ENCODE measurements at places on chromosomes 1 and 21. TPM values are rescaled to one million over a fixed set of nuclear protein-coding genes. Genes with fewer than 3 reads are reported as not detected.

C1QC gene
- not detected for total RNA-seq

E2F2 gene
- total RNA-seq, result 0.38 TPM

AP4B1 gene
- total RNA-seq, result 6.1 TPM

RBP7 gene
- total RNA-seq, result 0.26 TPM

PEAR1 gene
- 1.8 TPM for total RNA-seq

SLAMF9 gene
- 16.6 TPM for total RNA-seq

ANGPTL1 gene
- not detected for total RNA-seq

LRRC7 gene
- not detected for total RNA-seq

ADAR gene
- total RNA-seq, result 44.5 TPM

SYT6 gene
- total RNA-seq, result not detected

TBX15 gene
- not detected for total RNA-seq

KLF17 gene
- not detected for total RNA-seq
